Omental fat pad (tissue), 4 donors: ENCODE measurements at places on chromosomes 16 and 17.

DNA sequence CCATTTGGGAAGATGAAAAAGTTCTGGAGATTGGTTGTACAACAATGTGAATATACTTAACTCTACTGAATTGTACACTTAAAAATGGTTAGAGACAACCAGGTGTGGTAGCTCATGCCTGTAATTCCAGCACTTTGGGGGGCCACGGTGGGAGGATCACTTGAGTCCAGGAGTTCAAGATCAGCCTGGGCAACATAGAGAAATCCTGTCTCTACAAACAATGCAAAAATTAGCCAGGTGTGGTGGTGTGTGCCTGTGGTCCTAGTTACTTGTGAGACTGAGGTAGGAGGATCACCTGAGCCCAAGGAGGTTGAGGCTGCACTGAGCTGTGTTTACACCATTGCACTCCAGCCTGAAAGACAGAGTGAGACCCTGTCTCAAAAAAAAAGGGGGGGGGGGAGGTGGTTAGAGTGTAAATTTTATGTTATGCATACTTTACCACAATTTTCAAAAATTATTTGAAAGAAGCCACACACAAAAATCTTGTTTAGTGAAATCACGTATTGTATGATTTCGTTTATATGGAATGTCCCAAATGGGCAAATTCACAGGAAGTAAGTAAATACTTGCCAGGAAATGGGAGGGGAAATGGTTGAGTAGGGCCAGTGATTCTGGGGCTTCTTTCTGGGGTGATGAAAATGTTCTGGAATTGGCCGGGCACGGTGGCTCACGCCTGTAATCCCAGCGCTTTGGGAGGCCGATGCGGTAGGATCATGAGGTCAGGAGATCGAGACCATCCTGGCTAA, 37.1 kb upstream of the AMZ2 start:
- DNase-seq: no peak

DNA sequence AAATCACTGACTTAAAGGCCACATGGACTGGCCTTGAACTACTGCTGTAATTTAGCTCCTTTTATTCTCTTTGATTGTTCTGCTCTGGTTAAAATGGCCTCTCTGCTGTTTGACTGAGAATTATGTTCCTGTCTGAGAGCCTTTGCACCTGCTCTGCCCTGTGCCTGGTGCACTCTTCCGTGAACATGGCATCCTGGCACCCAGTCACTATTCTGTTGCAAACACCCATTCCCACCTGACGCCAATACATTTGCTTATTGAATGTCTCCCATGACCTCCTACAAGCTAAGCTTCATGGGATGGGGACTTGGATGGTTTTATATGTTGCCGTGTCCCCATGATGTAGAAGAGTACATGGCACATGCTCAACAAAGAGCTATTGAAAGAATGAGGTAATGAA, 20.1 kb downstream of the HSD17B2 start:
- DNase-seq: no peak

- DNase-seq: no peak
Measured at GRCh38 chr16:23561586-23561985, 4.1 kb downstream of the UBFD1 start.

DNA sequence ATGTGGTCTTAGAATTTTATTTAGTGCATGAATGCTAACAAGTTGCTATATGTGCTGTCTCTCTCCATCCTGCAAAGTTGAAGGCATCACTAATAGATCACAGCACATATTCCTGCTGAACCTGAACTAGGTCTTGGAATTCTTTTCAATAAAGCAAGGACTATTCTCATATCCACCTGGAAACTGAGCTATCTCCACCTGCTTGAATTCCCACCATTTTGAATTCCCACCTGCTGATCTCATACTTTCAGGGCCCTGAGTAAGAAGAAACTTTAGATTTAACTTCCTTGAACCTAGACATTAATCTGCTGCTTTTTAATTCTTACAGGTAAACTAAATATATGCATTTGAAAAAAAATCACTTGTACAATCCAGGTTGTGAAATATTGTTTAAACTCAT, 445.3 kb upstream of the CCL2 start:
- no peak for DNase-seq

- no peak for DNase-seq
Measured at GRCh38 chr16:78333808-78334207, 234.4 kb downstream of the WWOX start.

DNA sequence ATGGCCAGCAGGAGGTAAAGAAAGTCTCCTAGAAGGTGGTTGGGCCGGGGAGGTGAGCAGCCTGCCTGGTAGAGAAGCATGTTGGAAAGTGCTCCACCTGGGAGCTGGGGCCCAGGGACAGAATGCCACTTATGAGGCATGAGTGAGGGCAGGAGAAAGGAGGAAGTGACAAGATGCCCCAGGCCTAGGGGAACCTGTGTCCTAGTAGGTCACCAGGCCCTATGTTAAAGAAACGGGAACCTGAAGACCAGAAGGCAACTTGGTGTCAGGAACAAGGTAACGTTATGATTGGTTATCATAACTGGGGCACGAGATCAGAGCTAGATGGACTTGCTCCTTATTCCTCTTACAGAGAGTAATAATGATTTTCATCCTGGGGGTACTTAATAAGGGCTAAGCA, 34.3 kb downstream of the PITPNC1 start:
- no peak for DNase-seq

- DNase-seq: no peak
Measured at GRCh38 chr17:9218064-9218635, 196.8 kb downstream of the NTN1 start.
